ENCODE measurements at places on chromosomes 13 and 19. TPM values are rescaled to one million over a fixed set of nuclear protein-coding genes. Genes with fewer than 3 reads are reported as not detected.

TBXA2R gene
- total RNA-seq = 7.9 TPM

ZNF559 gene
- 15.1 TPM for total RNA-seq

CYP2A7 gene
- total RNA-seq = not detected

RASIP1 gene
- 15.0 TPM for total RNA-seq

NXNL1 gene
- total RNA-seq = not detected

TEKTIP1 gene
- total RNA-seq = 2.8 TPM

ACTMAP gene
- total RNA-seq = 17.6 TPM

NBEA gene
- 5.9 TPM for total RNA-seq

CGB1 gene
- total RNA-seq = not detected

PSG1 gene
- not detected for total RNA-seq

MYO1F gene
- total RNA-seq = 42.6 TPM

ZNF536 gene
- 0.50 TPM for total RNA-seq

IL27RA gene
- total RNA-seq = 17.4 TPM

DKKL1 gene
- not detected for total RNA-seq

NLRP11 gene
- total RNA-seq = not detected

CCDC70 gene
- not detected for total RNA-seq

HOOK2 gene
- total RNA-seq = 57.7 TPM

PRODH2 gene
- not detected for total RNA-seq

SCGB2B2 gene
- total RNA-seq = 1.7 TPM

COMMD6 gene
- 153 TPM for total RNA-seq

SMIM44 gene
- not detected for total RNA-seq

ATP4A gene
- not detected for total RNA-seq

CAPN12 gene
- total RNA-seq = 4.5 TPM

ZNF253 gene
- total RNA-seq = 9.1 TPM

HSD17B14 gene
- 20.3 TPM for total RNA-seq

ATP8B3 gene
- 2.5 TPM for total RNA-seq

PBX4 gene
- total RNA-seq = 1.8 TPM

LENG9 gene
- 5.4 TPM for total RNA-seq

IGFL3 gene
- total RNA-seq = not detected

KCNJ14 gene
- 0.52 TPM for total RNA-seq

SLC10A2 gene
- total RNA-seq = not detected

Measured in left lung (tissue), 14 donors.